ENCODE measurements at places on chromosomes 13 and 19.
A peak's percentile ranks its signal among the peaks of the same experiment; 100 is the strongest.

DNA sequence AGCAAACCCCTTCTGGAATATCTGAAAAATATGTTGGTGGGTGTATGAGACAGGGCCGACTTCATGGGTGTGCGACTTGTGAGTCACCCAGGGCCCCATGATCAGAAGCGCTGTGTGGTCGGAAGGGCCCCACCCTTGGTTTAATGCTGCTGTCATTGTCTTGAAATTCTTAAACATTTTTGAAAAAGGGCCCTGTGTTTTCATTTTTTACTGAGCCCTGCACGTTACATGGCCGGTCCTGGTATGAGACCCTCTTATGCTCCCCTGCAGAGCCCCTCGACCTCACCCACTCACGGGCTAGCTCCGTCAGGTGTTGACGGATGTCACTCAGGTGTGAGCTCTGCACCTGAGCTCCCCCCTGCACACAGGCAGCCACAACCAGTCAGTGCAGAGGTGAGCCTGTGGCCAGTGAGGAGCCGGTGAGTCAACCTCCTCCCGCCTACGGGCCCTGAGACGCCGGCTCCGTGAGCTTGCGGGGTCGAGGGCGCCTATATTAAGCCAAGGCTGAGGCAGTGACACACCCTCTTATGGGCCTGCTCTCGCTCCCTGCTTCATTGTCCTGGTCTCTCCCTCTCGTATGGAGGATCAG is 27.7 kb downstream of the GADD45B start:
- peak; percentile 80 for DNase-seq

DNA sequence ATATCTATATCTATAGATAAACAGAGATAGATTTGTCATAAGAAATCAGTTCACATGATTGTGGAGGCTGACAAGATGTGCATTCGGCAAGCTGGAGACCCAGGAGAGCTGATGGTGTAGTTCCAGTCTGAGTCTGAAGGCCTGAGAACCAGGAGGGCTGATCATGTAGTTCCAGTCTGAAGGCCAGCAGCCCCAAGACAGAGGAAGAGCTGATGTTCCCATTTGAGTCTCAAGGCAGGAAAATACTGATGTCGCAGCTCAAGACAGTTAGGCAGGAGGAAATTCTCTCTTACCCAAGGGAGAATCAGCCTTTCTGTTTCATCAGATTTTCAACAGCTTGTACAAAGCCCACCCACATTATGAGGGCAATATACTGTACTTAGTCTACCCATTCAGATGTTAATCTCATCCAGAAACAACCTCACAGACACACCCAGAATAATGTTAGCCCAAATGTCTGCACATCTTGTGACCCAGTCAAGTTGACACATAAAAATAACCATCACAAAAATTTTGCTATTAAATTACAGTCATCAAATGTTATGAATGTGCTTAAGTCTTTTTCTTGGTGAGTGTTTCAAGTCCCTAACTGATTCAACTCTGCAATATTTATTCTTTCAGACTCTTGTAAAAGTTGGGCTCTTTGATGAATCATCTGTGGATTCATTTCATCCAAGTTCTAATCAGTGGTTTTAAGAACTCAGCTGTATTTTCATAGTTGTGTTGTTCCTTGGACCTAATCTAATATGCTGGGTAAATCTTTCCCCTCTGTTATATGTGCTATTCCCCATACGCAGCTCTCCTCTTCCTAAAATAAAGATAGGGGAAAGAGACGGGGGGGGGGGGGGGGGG is 22.7 kb upstream of the LRCH1 start:
- DNase-seq, result no peak

GRCh38 chr19:18384775-18385174 is 1.2 kb upstream of the GDF15 start:
- DNase-seq, result no peak

GRCh38 chr13:114025714-114026431 is 52.0 kb upstream of the C13orf46 start:
- no peak for DNase-seq

DNA sequence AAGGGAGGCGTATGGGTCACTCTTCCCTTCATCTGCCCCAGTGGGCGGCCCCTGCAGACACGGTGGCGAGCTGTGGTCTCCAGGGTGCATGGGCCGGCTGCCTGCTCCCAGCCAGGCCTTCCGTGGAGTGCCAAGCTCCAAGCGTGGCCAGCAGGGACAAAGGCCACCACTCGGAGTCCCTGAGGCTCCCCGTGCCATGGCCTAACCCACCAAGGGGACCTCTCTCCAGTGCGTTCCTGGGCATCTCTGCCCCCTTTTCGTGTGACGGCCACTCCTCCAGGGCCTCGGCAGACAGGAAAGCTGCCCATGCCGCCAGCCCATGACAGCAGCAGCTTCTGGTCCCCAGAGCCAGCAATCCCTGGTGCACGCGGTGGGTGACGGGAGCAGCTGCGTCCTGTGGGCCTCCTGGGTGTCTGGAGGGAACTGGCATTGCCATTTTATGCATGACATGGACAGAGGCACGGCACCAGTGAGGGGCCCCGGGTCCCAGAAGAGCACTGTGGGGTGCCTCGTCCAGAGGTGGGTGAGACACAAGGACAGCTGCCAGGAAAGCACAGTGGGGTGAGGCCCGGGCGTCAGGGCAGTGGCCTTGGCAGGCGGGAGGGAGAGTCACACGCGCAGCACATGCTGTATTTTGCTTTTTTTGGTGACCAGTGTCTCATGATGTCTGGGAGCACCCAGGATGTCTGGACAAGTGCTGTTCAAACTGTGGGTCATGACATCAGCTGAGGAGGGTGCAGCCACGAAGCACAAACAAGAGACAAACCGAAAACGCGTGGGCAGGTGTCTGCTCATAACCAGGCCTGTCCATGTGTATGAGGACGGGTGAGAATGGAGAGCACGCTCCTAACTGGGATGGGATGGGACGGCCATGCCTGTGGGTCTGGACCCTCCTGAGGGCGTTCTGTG is 32.3 kb downstream of the CEBPG start:
- DNase-seq, result no peak

DNA sequence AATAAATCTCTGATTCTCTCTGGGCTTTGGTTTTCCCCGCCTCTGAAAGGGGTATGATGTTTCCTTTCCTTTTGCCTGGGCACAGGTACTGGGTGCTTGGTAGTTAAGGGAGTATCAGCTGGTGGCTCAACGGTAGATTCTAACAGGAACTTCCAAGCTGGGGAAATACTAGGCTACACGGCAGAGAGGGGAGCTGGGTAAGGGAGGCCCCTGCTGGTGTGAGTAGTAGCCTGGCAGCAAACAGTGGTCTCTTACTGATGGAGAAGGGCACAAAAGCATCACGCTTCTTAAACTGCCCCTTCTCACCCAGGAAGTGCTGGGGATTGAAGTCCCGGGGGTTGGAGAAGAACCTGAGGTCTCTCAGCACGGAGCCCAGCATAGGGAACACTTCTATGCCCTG is 26.9 kb upstream of the CYP2A7 start:
- peak; percentile 54 for DNase-seq

All from stimulated activated CD4-positive, alpha-beta T cell treated with anti-CD3 and anti-CD28 coated beads, Interleukin-15, amount 100 ng/mL, for 24 hours (primary cell).